ENCODE measurements at places on chromosomes 2 and 18.

GRCh38 chr2:51620796-51621195 lies 588.9 kb upstream of the NRXN1 start:
- DNase-seq, result no peak

- no peak for DNase-seq
These were observed 4.5 kb downstream of the CRIM1 start for GRCh38 chr2:36360063-36360462.

DNA sequence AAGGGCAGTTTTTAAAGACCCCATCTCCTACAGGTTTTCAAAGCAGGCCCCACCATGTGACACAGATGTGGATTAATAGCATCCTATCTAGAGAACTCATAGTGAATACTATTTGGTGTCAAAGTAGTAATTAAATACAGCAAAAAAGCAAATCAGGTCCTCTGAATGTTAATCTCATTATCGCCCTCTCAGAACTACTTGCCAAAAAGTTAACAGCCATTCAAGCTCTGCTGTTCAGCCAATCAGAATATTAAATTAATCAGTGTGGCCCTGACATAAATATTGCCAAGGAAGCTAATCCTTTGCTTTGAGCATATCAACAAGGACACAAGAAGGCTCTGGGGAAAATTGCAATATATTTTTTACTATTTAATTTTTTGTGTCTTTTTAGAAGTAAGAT lies 428.9 kb upstream of the SOX11 start:
- no peak for DNase-seq

GRCh38 chr18:58315739-58316215 lies 271.8 kb downstream of the NEDD4L start:
- no peak for DNase-seq

- no peak for DNase-seq
These were observed 151.9 kb upstream of the CWC22 start for GRCh38 chr2:180158961-180159360.

- no peak for DNase-seq
These were observed 1.7 kb downstream of the TP53I3 start for GRCh38 chr2:24082787-24083566.

- DNase-seq, result no peak
These were observed 220.4 kb upstream of the TFPI start for GRCh38 chr2:187774551-187775071.

GRCh38 chr18:28176948-28177827 lies at the start of gene CDH2:
Gene CDH2, minus strand, starts transcription at chr18:28177130. Its CDS starts 108 bp downstream, at chr18:28177022.
- peak; percentile 26 for DNase-seq

DNA sequence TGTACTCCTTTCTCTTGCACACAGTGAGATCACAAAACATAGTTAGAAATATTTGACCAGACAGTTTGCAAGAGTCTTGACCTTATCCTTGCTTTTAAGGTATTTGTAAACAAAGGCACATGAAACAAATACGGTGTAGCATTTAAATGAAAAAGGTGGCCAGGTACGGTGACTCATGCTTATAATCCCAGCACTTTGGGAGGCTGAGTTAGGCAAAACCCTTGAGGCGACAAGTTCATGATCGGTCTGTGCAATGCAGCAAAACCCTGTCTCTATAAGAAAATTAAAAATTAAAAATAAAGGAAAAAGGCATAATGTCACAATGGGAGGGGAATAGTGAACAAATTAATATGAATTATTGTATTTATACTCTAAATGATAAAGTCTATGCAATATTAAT lies 109.5 kb upstream of the PIK3C3 start:
- DNase-seq, result no peak

GRCh38 chr2:118250001-118250400 lies 161.7 kb downstream of the INSIG2 start:
- no peak for DNase-seq

DNA sequence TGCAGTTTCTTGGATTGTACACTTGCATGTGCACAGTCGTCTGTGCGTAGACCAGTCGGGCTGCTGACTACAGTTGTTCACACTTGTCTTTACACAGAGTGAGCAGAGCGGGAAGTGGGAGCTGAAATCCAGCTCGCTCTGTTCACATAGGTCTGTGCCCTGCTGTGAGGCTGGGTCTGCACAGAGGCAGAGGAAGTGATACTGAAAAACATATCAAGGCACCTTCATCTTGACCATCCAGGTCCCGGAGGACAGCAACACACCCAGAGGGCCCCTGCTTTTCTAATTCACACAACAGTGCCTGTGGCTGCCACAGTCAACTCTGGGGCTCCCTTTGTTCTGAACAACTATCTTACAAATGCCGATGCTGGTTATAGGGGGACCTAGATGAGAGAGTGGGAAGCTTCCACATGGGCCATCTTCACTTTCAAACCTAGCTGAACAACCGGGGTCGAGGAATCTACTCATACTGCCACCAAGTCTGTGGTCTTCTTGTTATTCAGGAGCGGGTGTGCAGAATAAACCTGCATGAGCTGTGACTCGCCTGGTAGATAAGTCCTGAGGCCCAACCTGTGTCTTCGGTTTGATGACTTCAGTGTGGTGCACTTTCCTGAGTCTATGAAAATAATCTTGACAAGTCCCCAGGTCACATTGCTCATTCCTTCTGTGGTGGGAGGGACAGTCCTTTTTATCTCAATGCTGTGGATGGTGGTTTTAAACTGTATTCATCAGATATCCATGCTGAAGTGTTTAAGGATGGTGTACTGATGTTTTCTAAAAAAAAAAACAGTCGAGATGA lies 3.5 kb upstream of the ADNP2 start:
- DNase-seq, result peak; percentile 40

- DNase-seq, result no peak
These were observed 29.8 kb upstream of the ZNF385B start for GRCh38 chr2:179891237-179891636.

GRCh38 chr2:29589440-29590103 lies 331.8 kb downstream of the ALK start:
- no peak for DNase-seq

DNA sequence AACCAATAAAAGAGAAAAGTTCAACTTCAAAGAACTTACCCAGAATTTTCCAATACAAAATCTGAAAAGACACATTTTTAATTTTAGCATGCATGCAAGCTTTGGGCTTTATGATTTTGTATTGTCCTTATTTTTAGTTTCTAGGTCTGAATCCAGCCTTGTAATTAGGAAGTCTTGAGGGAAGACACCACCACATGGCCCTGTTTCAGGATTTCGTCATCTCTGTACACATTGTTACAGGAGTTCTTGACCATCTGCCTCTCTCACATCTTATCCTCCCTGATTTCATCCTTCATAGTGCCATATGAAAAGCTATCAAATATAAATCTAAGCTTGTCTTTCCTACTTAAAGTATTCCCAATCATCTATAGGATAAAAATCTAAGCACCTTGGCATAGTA lies 176.1 kb downstream of the TXNL1 start:
- DNase-seq, result no peak

- DNase-seq, result no peak
These were observed 160.2 kb downstream of the GBX2 start for GRCh38 chr2:236008006-236008405.

- no peak for DNase-seq
These were observed 134.1 kb upstream of the GPC1 start for GRCh38 chr2:240301256-240301795.

GRCh38 chr2:174632841-174633622 lies 35.4 kb upstream of the WIPF1 start:
- DNase-seq, result no peak

DNA sequence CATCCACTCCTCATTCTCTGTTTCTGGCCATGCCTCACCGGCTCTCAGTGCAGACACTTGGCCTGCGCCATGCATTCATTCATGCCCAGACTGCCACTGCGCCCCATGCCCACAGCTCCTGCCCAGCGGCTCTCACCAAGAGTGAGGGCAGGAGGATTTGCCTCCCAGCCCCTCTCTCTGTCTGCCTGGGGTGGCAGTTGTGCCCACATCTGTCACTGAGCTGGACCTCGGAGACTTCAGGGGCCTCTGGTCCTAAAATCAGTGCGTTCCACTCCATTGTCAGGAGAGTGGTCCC lies 75.1 kb downstream of the CIB4 start:
- no peak for DNase-seq

GRCh38 chr18:76131738-76132137 lies 363.3 kb downstream of the ZNF516 start:
- no peak for DNase-seq

DNA sequence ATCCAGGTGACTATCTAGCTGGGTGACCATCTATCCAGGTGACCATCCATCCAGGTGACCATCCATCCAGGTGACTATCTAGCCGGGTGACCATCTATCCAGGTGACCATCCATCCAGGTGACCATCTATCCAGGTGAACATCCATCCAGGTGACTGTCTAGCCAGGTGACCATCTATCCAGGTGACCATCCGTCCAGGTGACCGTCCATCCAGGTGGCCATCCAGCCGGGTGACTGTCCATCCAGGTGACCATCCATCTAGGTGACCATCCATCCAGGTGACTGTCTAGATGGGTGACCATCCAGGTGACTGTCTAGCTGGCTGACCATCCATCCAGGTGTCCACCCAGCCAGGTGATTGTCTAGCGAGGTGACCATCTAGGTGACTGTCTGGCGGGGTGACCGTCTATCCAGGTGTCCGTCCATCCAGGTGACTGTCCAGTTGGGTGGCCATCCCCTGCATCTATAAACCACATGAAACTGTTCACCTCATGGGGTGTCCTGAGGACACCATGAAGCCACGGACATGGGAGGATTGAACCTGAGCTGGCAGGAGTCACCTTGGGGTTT lies 305.3 kb downstream of the NDUFA10 start:
- DNase-seq, result no peak

DNA sequence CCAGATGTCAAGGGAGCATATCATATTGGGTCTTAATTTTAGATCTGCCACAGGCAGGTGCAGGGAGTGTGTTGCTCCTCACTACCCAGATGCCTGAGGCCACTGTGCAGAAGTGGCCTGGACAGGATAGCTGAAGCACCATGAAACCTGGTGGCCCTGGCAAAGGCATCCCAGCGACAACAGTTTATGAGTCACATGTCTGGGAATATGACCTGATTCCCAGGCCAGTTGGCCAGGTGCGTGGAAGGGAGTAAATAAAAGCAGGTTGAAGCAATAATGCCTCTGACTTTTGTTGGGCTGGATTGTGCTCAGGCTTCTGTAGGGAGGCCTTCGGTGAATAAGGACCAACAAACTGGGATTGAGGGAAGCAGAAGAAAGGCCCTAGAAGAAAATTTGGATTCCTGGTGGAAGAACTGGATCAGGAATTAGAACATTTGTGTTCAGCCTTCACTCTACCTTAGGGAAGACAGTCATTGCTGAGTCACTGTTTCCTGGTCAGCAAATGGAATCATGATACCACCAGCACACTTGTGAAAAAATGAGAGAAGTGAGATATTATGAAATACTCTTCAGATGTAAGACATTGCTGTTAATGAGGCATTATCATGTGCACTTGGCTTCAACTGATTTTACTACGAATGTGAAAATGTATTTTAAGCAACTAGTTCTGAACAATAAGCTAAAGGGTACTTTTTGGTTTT lies 78.4 kb upstream of the ZNF516 start:
- no peak for DNase-seq

- DNase-seq, result no peak
These were observed 79.1 kb upstream of the KLHL14 start for GRCh38 chr18:32851936-32852335.

- no peak for DNase-seq
These were observed 43.8 kb downstream of the SOCS6 start for GRCh38 chr18:70332694-70333093.

GRCh38 chr2:161165266-161165665 lies 5.0 kb downstream of the TANK start:
- no peak for DNase-seq
